ENCODE measurements at places on chromosomes 3 and 15. TPM values are rescaled to one million over a fixed set of nuclear protein-coding genes. Genes with fewer than 3 reads are reported as not detected.

The RHCG gene
- total RNA-seq = not detected

The FBXO40 gene
- total RNA-seq = not detected

The APOD gene
- not detected for total RNA-seq

The COL7A1 gene
- 10.8 TPM for total RNA-seq

The PARP15 gene
- total RNA-seq = 0.81 TPM

The CEP19 gene
- 5.7 TPM for total RNA-seq

The GLCE gene
- total RNA-seq = 7.2 TPM

The CTNNB1 gene
- 161 TPM for total RNA-seq

The CCDC54 gene
- total RNA-seq = not detected

The CLEC3B gene
- total RNA-seq = not detected

DNA sequence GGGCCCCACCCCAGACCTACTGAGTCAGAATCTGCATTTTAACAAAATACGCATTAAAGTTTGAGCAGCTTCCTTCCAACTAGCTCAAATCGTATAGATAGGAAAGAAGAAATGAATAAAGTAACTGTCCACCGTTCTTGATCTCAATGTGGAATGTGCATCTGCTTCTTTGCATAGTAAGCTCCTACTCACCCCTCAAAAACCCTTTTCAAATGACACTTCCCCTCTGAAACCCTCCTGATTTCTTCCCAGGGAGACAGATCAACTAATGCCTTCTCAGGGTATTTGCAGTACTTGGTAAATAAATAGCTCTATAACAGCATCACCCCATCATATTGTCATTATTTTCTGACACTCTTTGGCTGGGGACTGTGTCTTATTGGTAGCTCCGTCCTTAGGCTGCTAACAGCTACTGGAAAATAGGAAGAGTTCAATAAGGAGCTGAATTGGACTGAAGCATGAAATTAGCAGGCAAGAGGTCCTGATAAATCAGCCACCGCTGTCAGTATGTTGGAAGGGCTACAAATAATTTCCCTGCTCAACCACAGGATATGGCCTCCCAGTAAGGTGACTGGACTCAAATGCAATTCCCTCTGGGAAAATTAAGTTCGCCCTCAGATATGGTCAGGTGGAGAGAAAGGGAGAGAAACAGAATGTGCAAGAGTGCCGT is 10.2 kb downstream of the OXTR start:
- no peak for DNase-seq

DNA sequence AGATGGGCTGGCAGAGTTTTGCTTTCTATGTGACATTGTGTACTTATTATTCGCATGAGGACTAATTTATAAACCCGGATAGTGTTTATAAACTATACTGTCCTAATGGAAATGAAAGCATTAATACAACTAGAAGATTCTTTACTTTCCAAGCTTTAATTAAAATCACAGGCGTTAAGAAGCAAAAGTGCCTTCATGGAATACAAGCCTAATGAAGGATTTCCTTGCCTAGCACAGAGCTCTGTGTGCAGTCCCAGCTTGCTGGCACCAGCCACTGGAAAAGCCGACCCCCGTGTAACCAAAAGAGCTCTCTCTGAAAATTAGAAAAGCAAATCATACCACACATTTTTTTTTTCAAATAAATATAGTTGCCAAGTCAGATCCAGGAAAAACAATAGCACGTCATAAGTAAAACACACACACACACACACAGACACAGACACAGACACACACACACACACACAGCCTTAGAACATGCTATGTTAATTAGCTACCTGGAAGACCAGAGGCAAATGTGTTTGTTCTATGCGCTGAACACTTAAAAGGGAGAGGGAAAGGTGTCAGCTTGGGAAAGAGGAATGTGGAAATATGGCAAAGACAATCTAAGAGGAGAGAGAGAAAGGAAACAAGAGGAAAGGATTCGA is 1084.2 kb downstream of the TUSC7 start:
- DNase-seq = no peak

- DNase-seq = no peak
Measured at GRCh38 chr15:97678656-97679055, 281.8 kb upstream of the ARRDC4 start.

GRCh38 chr3:51796854-51797253 is 17.8 kb upstream of the IQCF6 start:
- no peak for DNase-seq

- DNase-seq = no peak
Measured at GRCh38 chr3:22156868-22157267, 405.9 kb upstream of the ZNF385D start.

- DNase-seq = no peak
Measured at GRCh38 chr15:63523306-63523990, 19.1 kb downstream of the USP3 start.

- DNase-seq = no peak
Measured at GRCh38 chr3:172087198-172087597, 47.8 kb downstream of the FNDC3B start.

GRCh38 chr3:38039899-38040261 is 872 bp downstream of the DLEC1 start:
- DNase-seq = peak; percentile 14

DNA sequence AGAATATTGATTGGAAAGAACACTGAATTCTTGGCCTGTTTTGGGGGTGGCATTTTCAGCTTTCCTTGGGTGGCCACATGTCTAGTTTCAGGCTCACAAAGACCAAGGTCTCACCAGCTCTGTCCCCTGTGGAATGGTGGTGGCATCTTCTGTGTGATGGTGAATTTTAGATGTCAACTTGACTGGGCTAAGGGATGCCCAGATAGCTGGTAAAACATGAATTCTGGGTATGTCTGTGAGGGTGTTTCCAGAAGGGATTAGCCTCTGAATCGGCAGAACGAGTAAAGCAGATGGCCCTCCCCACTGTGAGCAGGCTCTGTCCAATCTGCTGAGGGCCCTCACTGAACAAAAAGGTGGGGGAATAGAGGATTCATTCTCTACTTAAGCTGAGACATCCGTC is 34.4 kb upstream of the MYZAP start:
- DNase-seq = no peak

DNA sequence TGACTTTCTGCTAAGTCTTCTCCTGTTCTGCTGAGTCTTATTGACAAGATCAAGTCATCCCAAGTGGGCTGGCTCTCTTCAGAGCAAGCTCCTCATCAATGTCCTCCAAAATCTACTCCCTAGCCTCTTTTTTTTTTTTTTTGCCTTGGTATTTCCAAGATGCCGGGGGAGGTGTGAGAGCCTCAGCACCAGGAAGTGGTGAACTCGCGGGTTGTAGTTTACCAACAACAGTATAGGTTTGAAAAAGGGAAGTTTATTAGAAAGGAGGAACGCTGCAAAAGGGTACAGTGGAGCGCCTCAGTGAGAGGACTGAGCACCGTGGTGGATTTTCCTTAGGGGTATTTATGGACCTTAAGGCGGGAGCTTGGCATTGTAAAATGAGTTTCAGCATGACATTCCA is 94.3 kb upstream of the SGO1 start:
- DNase-seq = no peak

DNA sequence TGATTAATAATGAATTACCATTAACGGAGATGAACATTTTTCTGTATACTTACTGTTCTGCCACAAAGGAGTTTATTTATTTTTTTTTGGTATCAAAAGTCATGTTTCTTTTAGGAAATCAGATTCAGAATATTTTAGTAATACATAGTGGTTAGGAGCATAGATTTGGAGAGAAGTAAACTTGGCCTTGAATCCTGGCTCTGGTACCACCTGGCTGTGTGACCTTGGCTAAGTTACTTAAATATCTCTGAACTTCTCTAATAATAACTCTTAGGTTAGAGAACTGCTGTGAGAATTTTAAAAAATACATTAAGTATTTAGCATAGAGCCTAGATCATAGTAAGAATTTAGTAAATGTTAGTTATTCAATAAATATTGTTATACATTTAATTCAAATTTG is 309.1 kb downstream of the RBMS3 start:
- no peak for DNase-seq

GRCh38 chr3:106371221-106371970 is 502.6 kb upstream of the CBLB start:
- no peak for DNase-seq

DNA sequence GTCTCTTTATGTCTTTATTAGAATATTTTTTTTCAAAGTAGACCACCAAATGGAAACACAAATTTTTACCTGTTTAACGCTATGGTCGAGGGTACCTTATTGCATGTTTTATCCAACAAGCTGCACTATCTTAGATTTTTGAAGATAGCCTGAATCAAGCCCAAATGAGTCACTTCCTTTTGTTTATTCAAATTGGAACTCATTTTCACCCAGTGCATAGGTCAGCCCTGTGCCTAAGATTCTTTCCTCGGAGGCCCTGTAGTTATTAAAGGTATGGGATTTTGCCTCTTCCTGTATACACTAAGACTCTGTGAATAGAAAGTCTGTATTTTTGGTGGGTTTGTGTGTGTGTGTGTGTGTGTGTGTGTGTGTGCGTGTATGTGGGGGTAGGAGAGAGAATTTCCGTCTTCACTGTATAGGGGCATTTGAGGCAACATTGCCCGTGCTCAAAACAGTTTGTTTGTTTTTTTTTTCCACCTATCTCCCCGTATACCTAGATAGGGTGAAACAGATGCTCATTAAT is 358.0 kb upstream of the CADM2 start:
- DNase-seq = no peak

DNA sequence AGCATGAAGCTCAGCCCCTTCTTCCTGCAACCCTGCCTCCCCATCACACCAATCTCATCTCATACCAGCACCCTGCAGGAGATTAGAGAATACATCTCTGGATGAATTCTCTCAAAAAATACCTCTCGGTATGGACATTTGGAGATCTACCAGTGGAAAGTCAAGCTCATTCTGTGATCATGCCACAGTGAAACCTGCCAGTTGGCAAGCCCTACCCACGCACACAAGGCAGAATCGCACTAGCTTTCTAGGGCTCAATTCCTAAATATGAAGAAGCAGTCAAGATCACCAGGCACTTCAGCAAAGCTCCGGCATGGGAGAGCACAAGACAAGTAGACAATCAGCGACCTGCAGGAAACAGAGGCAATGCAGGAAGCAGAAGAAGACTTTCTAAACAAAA is 221.2 kb downstream of the NTRK3 start:
- DNase-seq = no peak

GRCh38 chr3:119322021-119322834 is 28.0 kb downstream of the ARHGAP31 start:
- no peak for DNase-seq

GRCh38 chr15:85003593-85004312 is 22.1 kb downstream of the PDE8A start:
- peak; percentile 40 for DNase-seq

GRCh38 chr3:54966979-54967378 is 39.1 kb upstream of the LRTM1 start:
- DNase-seq = no peak

DNA sequence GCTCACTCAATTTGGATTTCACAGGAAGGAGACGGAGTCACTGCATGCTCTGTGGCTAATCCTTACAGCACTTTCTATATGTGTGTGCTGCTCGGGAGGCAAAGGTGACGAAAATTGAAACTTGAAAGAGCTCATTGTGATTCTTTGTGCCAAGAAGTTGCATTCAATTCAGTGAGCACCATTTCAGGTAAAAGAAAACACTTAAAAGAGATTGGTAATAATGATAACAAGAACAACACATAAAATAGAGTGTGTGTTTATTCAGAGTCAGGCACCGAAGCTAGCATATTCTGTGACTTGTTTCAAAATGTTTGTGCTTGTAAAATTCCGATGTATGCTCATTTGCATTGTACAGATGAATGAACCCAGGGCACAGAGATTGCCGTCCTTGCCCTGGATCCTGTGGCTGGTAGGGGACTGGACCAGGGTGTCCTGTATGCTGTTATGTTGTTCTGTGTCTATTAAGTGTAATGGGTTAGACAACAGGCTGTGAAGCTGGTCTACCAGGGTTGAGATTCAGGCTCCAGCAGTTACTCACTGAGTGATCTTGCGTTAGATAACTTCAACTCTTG is 193.3 kb upstream of the PROK2 start:
- DNase-seq = no peak

- DNase-seq = no peak
Measured at GRCh38 chr3:187612656-187613055, 57.5 kb downstream of the SST start.

DNA sequence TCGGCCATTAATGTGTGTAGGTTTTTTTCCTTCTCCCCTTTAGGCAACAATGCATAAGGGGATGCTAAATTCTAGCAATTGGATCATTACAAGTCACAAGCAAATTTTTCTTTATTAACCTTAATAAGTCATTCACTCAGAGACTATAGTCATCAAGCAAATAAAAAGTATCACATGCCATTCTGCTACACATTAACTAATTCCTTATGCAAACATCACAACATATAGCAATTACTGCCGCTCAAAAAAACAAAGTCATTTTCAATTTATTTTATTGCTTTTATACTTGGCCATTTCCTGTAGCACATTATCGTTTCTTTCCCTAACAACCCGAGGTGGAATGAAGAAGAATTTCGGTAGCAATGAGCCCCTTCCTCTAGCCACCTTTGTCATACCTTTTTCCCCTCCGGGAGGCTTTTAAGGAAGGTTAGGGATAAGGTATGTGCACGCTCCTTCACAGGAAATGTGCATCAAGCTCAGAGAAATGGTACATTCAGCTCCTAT is 421.2 kb downstream of the TIGIT start:
- DNase-seq = no peak

- no peak for DNase-seq
Measured at GRCh38 chr3:195823999-195824398, 12.3 kb upstream of the MUC4 start.

- DNase-seq = no peak
Measured at GRCh38 chr15:26518885-26519284, 254.0 kb downstream of the GABRB3 start.

DNA sequence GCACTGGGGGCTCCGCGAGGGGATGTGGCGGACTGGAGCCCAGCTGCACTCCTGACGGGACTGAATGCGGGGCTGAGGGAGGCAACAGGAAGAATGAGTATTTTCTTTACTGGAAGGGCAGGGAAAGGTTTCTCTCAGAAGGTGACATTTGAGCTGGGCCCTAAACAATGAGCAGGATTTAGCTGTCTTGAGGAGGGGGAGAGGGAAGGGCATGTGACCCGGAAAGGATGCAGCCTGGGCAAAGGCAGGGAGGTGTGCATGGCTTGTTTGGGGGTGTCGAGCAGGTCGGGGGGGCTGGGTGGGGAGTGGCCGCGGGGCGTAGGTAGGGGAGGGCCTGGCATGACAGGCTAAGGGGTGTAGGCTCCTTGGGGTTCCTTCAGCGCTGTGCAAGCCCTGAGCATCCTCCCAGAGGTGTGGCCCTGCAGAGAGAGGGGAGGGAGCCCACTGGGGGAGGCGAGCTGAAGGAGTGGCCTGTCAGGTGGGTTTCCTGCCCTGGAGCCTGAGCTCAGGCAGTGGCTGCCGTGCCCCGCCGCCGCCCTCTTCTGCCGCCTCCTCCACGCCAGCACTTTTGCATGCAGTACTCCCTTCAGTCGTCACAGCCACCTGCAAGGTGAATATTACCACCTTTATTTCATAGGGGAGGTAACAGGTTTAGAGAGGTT is 17.2 kb upstream of the ANKDD1A start:
- DNase-seq = peak; percentile 86

Measured in OCI-LY7 (cell line).